NCI-H82 (cell line): ENCODE measurements at places on chromosomes 6 and 20.

GRCh38 chr6:152078804-152079203 is 271.3 kb downstream of the ESR1 start:
- no peak for DNase-seq

- no peak for DNase-seq
Observed at GRCh38 chr6:28235912-28236452, 10.9 kb downstream of the ZSCAN9 start.

GRCh38 chr6:119717942-119718341 is 368.4 kb upstream of the MAN1A1 start:
- no peak for DNase-seq

DNA sequence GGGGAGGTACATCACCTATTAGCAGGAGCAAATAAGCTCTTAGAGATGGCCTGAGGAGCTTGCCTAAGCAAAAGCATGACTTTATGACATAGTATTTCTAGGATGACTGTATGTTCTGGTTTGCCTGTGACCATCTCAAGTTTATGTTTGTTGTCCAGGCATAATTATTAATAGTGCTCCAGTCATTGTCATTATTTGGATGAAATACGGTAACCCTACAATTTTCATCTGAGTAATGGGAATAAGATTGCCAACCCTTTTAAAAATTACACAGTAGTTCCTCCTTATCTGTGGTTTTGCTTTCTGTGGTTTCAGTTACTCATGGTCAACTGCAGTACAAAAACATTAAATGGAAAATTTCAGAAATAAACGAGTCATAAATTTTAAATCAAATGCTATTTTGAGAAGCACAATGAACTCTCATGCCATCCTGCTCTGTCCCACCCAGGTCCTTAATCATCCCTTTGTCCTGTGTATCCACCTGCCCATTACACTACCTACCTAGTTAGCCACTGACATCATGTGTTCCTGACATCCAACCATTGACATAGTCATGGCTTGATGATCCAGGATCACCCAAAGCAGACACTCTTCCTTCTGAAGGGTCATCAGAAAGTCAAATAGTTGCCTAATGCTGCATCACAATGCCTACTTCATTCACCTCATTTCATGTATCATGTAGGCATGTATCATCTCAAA is 27.0 kb upstream of the TFB1M start:
- peak; percentile 46 for DNase-seq

DNA sequence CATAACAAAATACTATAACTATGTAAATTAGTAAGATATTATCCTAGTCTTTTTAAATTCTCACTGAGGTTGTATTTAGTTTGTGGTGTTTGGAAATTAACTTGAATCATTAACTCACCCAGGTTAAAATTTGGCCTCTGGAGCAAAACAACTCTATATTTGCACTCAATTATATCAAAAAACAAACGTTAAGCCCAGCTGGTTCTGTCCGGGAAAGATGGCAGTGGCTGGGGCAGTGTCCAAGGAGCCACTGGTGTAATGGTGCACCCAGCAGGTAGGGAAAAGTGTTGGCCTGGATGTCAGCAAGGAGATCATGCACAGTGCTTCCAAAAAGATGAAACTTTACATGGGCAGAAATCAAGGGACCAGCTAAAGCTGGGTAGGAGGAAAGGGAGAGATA is 285.3 kb upstream of the CITED2 start:
- no peak for DNase-seq

GRCh38 chr6:52132292-52132691 is 44.9 kb upstream of the PKHD1 start:
- no peak for DNase-seq

- peak; percentile 57 for DNase-seq
Observed at GRCh38 chr6:107488875-107489635, 862 bp upstream of the SOBP start.

DNA sequence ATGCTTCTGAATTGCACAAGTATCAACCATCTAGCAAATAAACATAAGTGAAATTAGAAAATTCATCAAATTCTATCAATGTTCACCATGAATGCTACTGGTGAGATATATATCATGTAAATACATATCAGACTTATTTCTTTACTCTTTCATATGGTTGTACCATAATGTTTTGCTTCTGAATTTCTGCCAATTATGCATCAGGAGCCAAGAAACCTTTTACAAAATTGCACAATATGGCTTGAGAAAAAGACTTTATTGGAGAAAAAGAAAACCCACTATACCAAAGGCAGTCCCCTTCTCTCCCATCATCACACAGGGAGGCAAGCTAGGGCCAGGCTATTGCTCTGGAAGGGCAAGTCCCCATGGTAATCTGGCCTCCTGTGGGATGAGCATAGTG is 402.6 kb downstream of the C6orf118 start:
- no peak for DNase-seq

DNA sequence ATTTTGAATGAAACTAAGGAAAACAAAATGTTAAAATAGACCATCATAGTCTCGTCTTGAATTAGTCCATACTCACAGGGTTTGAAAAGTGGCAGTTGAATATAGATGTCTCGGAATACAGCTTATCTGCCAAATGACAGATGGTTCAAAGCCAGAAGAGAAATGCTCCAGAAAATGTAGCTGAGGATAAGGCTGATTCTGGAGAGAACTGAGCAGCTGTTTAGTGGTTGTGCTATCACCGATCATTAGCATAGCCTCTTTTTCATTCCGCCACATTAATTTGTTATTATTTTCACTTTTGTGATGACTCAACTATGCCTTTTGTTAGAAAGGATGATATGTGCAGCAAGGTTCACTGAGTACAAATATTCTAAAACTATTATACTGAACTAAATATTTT is 390.2 kb upstream of the MAN1A1 start:
- DNase-seq: peak; percentile 31

GRCh38 chr6:13012296-13012695 is 295.7 kb downstream of the PHACTR1 start:
- no peak for DNase-seq

GRCh38 chr20:24102290-24102689 is 113.7 kb upstream of the GGTLC1 start:
- peak; percentile 84 for DNase-seq

- DNase-seq: no peak
Observed at GRCh38 chr20:41330343-41330720, 10.3 kb upstream of the LPIN3 start.

- DNase-seq: no peak
Observed at GRCh38 chr6:160156842-160157241, 35.2 kb downstream of the SLC22A1 start.

GRCh38 chr20:21125072-21125848 is 622 bp upstream of the KIZ start:
- peak; percentile 78 for DNase-seq

GRCh38 chr20:45993197-45993951 is 15.3 kb upstream of the MMP9 start:
- no peak for DNase-seq

DNA sequence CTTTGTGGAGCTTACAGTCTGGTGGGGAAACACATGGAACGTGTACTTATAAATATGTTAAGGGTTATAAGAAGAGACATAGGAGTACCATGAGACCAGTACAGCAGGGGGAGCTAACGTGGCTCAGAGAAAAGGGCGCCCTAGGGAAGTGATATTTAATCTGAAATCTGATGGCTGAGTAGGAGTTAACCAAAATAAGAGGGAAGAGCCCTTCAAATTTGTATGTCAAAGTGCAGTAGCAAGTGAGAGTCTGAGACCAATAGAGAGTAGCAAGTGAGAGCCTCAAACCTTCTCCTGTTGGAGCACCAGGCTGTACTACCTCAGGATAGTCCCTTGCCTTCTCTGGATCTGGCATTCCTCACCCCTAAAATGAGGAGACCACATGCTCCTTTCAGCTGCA is 6.1 kb upstream of the PKIG start:
- peak; percentile 9 for DNase-seq

GRCh38 chr6:155223646-155224451 is 40.0 kb upstream of the CLDN20 start:
- DNase-seq: no peak

GRCh38 chr20:38838326-38838725 is 32.8 kb downstream of the PPP1R16B start:
- DNase-seq: no peak
